PC-9 (cell line): ENCODE measurements at places on chromosomes 6 and 20.

DNA sequence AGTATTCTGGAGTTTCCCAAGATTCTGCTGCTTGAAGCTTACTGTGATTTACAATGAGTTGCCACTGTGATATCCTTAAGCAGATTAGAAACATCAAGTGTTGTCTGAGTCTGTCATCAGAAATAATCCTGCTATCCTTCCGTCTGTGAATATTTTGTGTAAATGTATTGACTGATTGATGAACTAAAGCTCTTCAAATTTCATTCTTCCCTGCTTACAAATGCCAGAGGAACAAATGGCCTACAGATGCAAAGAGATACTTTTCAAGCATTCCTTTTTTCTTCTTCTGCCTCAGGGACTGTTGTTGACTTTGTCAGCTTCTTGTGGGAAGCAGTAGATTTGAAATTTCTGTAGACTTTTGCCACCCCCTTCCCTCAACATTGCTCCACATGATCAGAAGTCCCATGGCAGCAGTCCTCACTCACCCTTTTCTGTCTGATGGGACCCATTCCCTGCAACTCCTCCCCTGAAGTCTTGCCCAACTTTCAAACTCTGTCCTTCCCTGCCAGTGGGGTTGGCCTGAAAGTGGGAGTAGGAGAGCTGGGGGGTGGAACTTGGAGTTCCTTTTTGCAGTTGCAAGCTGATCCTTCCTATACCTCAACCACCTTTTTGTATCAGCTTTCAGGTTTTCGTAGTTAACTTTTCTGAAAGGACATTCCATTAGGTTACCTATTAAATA, 38.5 kb upstream of the MLIP start:
- no peak for DNase-seq

DNA sequence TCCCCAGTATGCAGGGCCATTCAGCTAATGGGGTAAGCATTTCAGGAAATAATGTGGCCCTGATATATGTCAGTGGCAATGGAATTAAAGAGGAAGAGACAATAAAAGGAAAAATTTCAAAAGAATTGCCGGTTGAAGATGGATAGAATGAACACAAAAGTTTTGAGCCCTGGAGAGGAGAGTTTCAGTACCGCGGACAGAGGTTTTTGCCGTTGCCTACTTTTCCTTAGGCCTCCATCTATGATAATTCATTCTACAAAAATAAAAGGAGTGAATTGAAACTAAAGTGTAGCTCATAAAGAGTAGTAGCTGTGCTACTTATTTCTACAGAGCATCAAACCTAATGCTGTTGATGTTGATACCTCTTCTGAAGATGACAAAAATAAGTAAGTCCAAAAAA, 140.7 kb downstream of the RNASET2 start:
- DNase-seq: no peak

DNA sequence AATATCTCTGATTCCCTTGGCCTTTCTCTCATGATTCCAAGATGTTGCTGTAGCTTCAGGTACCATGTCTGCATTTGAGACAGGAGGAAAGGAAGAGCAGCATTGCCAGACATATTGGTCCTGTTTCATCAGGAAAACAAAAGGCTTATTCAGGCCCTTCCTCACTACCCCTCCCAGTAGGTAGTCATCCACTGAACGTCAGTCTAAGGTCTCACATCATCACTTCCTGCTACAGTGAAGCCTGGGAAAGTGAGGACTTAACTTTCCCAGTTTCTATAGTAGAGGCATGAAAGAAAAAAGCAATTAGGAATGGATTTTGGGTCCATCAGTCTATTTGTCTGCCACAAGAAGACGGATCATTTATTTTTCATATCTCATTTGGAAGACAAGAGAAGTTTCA, 85.7 kb upstream of the SOX4 start:
- no peak for DNase-seq

- no peak for DNase-seq
Observed at GRCh38 chr20:57656252-57656820, 36.1 kb upstream of the ZBP1 start.

DNA sequence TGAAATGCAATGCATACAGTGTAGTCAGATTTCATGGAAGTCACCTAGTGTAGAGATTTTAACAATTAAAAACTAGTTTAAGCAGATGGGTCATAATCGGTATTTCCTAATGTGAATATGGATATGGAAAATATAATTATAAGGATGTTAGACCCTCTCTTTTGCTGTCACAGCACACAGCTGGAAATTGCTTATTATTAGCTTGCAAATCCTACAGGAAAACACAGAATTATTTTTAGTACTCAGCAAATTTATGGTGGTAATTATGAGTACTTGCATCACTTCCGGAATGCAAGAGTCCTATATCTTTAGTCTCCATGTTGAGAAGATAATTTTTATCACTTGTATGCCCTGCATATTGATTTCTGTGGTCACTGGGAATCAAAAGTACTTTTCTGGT, 993.6 kb downstream of the KIF16B start:
- DNase-seq: no peak

DNA sequence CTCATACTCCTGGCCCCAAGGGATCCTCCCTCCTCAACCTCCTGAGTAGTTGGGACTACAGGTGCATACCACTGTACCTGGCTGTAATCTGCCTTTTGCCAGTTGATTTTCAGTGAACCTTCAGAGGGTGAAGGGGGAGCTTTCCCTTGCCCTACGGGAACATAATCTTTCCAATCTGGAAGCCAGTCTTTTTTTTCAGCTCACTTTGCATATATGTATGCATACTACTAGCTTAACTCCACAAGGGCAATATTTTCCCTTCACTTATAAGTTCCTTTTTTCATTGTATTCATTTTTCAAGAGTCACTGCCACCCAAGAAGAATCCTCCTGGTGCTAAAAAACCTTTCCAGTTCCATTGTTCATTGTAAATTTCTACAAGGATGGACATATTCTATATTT, 53.4 kb upstream of the GCM1 start:
- DNase-seq: no peak

- no peak for DNase-seq
Observed at GRCh38 chr6:16803294-16804200, 42.3 kb upstream of the ATXN1 start.

- no peak for DNase-seq
Observed at GRCh38 chr6:52063584-52064344, 23.6 kb downstream of the PKHD1 start.

- DNase-seq: no peak
Observed at GRCh38 chr6:4404415-4404814, 269.0 kb upstream of the ECI2 start.
